Right renal pelvis (tissue), 4 donors: ENCODE measurements at places on chromosomes 7 and 10.

DNA sequence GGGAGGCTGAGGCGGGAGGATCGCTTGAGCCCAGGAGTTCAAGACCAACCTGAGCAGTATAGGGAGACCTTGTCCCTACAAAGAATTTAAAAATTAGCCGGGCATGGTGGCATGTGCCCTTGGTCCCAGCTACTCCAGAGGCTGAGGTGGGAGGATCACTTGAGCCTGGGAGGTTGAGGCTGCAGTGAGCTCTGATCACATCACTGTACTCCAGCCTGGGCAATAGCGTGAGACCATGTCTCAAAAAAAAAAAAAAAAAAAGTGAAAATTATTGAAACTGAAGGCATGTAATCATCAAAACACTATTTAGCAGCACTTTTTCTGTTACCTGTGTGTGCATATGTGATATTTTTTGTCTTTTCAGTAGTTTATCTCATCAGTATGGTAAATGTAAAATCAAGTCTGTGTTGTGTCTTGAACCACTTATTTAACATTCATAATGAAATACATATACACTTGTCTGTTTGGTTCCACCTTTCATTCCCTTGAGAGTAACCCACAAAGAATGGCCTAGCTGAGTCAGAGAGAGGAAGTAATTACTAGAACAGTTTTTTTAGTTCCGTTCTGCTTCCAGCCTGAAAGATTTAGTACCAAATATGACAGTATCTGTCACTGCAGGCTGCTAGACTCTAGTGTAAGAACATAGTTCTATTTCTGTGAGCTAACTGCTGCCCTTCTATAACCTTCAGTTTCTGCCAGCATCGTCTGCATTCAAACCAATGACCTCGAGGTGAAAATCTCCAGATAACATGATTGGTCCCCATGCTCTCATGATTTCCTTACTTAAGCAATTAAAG, 68.6 kb downstream of the MMRN2 start:
- DNase-seq, result no peak

DNA sequence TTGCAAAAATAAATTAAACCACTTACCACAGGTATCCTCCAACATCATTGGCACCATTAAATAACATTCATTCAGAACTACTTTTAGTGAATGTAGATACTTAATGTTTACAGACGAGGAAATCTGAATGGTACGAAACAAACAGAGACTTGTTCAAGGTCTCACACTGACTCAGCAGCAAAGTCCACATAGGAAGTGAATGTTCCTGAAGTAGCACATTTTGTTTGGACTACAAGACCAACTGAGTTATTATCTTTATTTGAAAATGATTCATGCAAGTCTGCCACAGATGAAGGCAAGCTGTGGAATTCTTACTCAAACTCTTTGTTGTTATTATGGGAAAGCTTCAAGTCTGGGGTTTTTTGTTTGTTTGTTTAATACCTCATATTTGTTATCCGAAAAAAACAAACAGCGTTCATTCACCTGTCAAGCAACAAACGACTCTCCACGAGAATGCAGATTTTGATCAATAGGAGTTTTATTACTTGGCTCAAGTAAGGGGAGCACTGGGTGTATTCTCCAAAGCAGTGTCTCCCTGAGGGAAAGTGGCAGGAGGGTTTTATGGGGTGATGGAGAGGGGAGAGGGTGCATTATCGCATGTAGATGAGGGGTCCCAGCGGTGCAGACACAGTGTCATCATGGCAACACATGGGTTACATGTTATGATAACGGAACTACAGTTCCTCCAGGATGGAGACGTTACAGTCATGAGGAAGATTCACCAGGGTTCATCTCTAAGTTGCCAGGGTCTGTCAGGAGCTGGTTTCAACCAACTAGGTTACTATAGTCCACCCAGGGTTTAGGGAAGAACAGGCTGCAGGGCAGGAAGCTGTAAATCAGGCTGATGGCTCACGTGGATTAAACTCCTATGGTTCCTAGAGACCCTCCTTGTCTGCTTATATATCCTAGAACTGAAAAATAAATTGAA, 147.7 kb upstream of the AKR1E2 start:
- no peak for DNase-seq

DNA sequence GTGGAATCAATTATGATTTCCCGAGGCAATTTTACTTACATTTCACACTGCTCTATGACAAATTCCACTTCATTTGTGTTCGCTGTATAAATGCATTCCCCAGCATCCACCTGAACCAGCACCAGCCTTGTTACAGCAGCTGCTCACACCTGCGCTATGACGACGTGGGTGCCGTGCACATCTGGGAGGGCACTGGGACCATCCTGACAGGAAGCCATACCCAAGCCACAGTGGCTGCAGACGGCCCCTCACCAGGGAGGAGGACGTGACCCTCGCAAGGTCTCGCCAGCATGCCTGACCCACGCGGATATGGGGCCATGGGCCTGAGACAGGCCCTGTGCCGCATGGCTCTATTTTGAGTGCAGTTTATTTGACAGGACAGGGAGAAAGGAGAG, 201.3 kb downstream of the MAD1L1 start:
- no peak for DNase-seq

DNA sequence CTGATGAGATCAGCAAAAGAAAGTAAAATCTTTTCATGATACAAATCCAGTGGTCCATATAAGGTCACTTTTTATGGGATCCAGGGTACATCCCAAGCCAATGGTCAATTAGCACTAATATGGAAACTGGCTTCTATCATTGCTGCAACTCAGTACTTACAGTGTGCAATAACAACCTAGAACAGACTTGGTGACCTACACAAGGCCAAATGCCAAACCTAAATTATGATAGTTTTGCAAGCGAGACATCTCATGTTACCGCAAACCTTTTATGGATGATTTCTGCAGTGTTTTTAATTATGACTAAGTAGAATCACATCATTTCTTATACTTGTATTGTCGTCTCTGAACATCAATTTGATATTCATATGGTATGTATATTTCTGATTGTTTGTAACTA, 583.5 kb upstream of the SEMA3D start:
- no peak for DNase-seq

- peak; percentile 63 for DNase-seq
Measured at GRCh38 chr7:139075031-139075652, 34.4 kb downstream of the ZC3HAV1 start.

- DNase-seq, result no peak
Measured at GRCh38 chr7:36671432-36671829, 52.9 kb downstream of the AOAH start.
